ENCODE measurements at places on chromosomes 3 and 15.

DNA sequence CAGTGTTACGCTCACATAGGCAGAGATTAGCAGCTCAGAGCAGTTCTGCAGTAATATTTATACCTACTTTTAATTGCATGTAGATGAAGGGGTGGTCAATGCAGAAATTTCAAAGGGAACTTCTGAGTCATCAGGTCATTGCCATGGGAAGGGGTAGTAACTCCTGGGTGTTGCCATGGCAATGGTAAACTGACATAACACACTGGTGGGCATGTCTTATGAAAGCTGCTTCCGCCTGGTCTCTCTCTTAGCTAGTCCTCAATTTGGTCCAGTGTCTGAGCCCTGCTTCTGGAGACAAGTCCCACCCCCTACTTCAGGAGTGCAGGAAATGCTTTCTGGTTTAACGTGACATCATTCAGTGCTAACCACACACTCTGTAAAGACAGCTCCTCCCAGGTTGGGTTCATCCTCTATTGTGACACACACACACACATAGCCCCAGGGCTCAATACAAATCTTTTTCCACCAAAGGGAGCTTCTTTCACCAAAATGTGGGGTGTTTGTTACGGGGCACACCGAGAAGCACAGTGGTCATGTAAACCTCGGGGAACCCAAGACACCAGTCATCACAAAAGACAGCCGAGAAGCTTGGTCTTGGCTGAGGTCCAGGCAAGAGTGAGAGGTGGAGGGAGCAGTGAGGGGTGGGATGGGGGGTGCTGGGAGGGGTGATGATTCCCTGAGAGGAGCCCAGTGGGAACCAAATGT, 74.5 kb downstream of the TLE3 start:
- peak; percentile 46 for DNase-seq

GRCh38 chr15:38524156-38524555, 40.5 kb downstream of the RASGRP1 start:
- no peak for DNase-seq

DNA sequence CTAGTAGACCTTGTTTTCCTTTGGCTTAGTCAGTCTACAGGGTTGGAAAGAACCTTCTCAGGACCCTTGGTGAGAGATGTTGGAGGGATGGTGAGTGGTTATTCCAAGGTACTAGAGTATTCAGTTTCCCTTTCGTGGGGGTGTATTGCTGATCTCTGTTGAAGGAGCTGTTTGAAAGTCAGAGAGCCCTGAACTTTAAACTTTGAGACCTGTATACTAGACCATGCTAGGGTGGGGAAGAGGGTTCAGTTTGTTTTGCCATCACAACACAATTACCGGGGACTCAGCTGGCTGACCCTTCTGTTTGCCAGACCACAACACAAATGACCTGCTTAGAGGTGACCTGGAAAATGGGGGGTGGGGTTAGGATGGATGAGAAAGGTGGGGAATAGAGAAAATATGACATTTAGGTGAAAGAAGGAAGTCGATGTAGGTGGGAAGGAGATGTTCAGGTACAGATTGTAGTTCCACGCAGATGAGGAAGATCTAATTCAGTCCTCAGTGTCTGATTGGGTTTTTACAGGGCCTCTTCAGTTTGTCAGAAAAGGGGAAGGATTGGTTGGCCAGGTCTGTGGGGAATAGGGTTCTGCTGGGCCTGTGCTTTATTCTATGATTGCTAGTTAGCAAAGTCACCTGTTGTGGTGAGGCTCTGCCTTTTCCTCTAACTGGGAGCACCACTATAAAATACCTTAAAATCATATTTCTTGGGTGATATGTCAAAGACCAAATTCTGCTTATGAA, 6.8 kb downstream of the UBE2E2 start:
- no peak for DNase-seq

DNA sequence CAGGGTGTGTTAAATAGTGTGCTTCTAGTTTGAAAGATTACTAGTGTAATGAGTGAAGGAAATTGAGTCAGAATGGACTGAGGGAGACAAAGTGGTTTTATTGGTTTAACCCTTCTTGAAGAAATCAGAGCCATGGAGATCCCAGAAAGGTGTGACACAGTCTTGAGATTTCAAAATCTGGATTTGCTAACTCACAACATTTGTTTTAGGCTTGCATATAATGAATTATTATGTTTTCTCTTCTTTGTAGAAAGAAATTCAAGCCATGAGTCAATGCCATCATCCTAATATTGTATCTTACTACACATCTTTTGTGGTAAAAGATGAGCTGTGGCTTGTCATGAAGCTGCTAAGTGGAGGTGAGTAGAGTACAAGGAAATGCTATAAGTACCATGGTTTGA, 25.1 kb downstream of the OXSR1 start:
- no peak for DNase-seq

GRCh38 chr3:140395134-140396075, 282.5 kb upstream of the TRIM42 start:
- DNase-seq = no peak

All from stimulated activated CD4-positive, alpha-beta T cell treated with anti-CD3 and anti-CD28 coated beads, Interleukin-15, amount 100 ng/mL, for 24 hours (primary cell).